ENCODE measurements at places on chromosomes 2 and 18.

- no peak for DNase-seq
These were observed 325.4 kb upstream of the FIGN start for GRCh38 chr2:164061129-164061746.

- peak; percentile 18 for DNase-seq
These were observed 46.9 kb downstream of the MBD5 start for GRCh38 chr2:148067801-148068200.

- no peak for DNase-seq
These were observed 135.6 kb downstream of the TFCP2L1 start for GRCh38 chr2:121149384-121149783.

- DNase-seq, result no peak
These were observed 76.2 kb upstream of the TWIST2 start for GRCh38 chr2:238771639-238772038.

- peak; percentile 85 for DNase-seq
These were observed 2.1 kb upstream of the CHCHD5 start for GRCh38 chr2:112582314-112582746.

DNA sequence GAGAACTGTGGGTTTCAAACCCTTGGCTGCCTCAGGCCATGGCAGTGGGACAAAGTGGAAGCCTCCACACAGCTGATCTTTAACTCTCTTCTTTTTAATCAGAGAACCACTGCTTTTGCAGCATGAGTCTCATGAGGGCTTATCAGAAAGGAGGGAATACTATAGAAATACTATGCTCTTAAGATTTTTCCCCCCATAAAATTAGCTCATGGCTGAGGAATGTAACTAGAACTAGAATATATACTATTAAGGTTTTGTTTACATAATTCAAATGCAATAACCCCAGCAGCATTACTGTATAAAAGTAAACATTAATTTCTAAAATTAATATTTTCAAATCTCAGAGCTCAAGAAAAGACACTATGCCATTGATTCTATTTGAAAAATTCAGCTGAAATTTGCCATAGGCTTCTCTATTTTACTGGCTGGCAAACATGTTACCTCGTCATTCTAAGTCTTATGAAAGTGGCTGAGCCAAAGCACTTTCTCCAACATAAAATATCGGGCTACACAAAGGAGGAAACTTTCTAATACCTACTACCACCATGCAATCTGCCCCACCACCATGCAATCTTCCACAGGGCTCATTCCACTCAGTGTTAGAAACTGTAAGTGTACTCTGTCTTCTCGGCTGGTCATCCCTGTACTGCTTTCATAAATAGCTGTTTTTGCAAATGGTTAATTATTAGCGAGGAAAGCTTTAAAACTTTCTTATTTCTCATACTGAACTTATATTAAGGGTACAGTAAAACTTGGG, 42.5 kb downstream of the WDR35 start:
- DNase-seq, result no peak

- DNase-seq, result no peak
These were observed 80.6 kb downstream of the UXS1 start for GRCh38 chr2:106113361-106113966.

DNA sequence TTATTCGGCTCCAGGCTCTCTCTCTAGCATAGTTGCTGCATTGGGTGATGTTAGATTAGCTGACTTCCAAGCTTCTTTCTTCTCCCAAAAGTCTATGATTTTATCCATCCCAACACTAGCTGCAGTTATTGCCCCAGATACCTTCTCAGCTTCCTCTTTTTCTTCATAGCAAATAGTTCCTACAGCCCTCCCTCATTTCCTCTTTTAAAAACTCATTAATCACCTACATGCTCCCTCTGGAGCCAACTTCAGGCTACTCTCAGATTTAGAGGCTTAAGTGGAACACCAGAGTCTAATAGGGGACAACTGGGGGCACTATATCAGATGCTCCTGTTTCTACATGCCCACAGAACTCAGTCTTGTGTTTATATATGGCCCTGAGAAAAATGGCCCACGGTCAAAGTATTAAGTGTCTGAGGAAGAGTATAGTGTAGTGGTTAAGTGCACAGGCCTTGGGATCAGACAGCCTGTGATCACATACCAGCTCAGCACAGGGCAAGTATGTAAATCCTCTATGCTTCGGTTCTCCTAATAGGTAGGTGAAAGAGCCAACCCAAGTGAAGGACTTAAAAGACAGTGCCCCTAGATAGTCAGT, 241.9 kb upstream of the SLC14A2 start:
- DNase-seq, result no peak

- no peak for DNase-seq
These were observed 82.7 kb upstream of the SMAD2 start for GRCh38 chr18:48013162-48013561.

DNA sequence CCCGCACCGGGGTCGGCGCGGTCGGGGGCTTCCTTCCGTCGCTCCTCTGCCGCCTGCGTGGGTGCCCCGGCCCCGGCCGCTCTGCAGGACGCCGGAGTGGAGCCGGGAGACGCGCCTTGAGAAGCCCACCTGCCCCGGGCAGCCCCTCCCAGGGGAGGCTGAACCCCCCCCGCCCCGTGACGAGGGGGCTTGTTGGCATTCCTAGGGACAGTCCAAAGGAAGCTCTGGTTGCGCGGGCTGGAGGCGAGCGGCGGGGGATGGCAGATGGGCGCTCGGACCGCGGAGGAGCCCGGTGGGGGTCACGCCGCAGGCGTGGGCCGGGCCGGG, 133.5 kb upstream of the MGAT5 start:
- no peak for DNase-seq

GRCh38 chr2:217711188-217711587, 291.6 kb downstream of the TNS1 start:
- DNase-seq, result no peak

- DNase-seq, result no peak
These were observed 14.4 kb upstream of the BZW1 start for GRCh38 chr2:200797242-200797770.

DNA sequence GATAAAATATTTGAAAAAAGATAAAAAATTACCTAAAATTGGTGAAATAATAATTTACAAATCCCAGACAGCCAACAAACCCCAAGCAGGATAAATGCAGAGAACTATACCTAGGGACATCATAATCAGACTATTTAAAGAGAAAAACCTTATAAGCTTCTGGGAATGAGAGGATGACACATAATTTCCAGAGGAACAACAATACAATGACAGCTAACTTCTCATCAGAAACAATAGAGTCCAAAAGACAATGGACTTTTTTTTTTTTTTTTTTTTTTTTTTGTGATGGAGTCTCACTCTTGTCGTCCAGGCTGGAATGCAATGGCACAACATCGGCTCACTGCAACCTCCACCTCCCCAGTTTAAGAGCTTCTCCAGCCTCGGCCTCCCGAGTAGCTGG, 65.2 kb downstream of the SOCS6 start:
- DNase-seq, result no peak

- DNase-seq, result no peak
These were observed 510.6 kb downstream of the SOX11 start for GRCh38 chr2:6202756-6203155.

- DNase-seq, result no peak
These were observed 60.7 kb downstream of the ARMC9 start for GRCh38 chr2:231259104-231259503.

DNA sequence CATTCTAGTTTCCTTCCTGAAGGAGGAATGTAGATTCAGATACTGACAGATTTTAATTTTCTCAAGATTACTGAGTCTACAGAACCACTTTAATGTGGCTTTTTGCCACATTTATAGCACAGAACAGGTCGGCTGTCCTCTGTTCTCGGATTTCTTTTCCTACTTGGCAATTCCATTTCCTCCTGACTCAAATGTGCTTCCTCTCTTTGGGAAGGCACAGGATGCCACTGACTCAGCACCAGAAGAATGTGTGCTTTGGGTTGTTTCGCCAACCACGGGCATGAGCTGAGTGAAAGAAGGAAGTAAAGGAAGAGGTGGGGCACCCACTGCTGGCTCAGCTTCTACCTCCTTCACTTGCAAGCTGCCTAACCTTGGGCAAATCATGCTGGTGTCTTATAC, 970.6 kb upstream of the ACVR2A start:
- no peak for DNase-seq

DNA sequence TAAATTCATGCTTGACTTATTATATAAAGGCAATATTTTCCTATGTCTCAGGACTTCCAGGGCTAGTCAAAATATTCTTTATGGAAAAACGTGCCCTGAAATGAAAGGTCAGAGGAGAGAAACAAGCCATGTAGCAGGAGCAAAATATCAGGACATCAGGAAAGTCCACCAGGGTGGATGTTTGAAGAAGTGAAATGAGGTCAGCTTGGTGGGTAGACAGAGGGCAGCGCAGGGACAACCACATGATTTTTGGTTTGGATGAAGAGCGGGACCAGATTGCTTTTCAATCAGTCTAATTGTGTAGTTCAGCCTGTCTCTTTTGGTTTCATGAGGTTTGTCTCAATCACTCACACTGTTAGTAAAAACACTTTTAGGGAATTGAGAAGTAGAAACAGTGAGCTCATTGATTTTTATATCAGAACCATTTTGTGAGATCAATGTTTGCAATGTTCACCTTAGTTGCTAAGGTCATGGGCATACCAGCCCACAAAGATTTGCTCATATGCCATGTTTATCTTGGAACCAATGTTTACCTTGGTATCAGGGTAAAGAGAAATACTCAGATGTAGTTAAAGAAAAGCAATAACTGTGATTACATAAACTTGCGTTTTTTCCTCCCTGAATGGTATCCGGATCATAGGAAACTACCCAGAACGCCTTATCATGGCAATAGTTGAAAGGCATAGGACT, 32.1 kb downstream of the GKN2 start:
- no peak for DNase-seq

- no peak for DNase-seq
These were observed 45.6 kb upstream of the SLC1A4 start for GRCh38 chr2:64943387-64944150.

GRCh38 chr2:236177967-236178889, 10.0 kb upstream of the GBX2 start:
- DNase-seq, result peak; percentile 50

- peak; percentile 45 for DNase-seq
These were observed 506 bp downstream of the BMPR2 start for GRCh38 chr2:202376460-202377206.

DNA sequence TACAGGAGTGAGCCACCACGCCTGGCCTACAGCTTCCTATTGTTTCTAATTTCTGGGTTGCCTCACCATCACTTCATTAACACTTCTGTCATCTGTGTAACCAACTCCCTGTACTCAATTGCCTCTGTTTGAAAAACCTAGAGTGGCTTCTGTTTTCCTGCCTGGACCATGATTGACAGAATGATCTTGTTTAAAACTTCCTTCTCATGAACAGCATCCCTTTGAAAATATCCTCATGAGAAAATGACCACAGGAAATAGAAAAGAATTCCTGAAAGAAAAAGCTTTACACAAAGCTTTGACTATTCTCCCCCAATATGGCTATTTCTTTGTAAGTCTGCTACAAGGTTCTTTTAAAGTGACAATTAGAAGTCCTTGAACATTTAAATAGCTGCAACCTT, 672.3 kb downstream of the ARHGAP15 start:
- no peak for DNase-seq

DNA sequence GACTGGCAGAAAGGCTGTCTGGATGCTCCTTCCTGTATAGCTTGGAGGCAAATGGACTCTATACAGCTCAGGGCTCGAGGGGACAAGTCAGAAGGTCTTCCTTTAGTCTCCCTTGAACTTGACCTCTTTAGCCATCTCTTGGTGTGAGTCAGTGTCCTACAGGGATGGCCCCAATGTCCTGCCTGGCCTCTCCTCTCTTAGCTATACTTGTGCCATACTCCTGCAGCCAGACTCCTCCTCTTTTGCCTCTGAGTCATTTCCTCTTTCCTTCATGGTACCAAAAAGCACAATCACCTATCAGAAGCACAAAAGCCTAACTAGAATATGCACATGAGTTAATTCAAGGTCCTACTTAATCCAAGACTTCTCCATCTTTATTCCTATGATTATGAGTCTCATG, 112.7 kb downstream of the XRCC5 start:
- no peak for DNase-seq

- no peak for DNase-seq
These were observed 13.5 kb upstream of the FEZ2 start for GRCh38 chr2:36611316-36611990.

DNA sequence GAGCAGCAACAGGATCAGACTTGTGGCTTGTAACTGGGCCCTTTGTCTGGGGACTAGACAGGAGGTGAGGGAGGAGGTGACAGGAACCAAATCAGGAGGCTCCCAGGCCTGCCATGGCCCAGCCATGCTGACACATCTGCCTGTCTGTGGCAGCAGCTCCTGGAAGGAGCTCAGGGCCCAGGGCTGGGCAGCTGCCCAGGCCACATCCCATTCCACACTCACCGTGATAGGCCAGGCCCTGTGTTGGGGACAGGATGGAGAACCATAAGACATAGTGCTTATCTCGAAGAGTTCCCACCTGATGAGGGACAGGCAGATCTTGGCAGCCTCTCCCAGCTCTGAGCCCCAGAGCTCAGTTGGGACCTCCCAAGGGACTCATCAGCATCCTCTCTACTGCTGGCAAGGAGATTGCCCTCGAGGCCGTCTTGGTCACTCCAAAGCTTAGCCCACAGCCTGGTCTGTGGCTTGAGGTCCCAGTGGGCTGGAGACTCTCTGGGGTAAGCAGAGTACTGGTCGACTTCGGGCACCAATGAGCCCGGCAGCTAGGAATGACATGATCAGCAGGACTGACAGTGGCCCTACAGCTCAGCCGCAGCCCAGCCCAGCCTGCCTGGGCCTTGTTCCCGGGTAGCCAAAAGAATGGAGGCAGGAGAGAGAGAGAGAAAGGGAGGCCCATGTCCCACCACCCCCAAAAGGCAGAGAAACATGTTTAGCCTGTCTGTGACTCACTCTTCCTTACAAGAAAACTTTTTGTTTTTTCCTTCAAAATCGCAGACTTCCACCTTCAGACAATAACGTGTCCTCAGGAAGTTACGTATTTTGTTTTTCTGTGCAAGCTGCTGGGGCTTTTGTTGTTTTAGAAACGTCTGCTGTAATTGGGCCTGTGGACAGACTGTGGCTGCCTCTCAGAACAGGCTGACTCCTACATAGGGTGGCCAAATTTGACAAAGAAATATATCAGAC, 82.1 kb downstream of the HS1BP3 start:
- no peak for DNase-seq

- DNase-seq, result no peak
These were observed 14.8 kb upstream of the BCL2L11 start for GRCh38 chr2:111105926-111106325.

DNA sequence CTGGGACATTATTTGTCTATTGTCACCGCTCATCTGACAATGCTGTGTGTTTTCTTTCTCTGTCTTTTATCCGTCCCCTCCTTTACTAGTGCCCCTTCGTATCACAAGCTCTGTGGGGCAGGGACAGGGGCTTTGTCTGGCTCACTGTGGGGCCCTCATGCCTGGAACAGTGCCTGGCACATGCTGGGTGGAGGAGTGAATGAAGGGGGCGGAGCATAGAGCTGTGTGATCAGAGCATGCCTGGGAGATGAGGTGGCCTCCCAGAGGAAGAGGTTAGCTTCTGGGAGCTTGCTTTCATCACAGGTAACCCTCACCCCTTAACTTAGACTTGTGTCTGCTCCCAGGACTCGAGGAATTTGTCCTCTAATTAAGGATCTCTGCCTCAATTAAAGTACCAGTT, 16.4 kb downstream of the MTCL1 start:
- no peak for DNase-seq

GRCh38 chr2:12110074-12110473, 363.6 kb downstream of the LPIN1 start:
- DNase-seq, result no peak

GRCh38 chr2:203562268-203562667, 27.2 kb upstream of the RAPH1 start:
- DNase-seq, result no peak

- no peak for DNase-seq
These were observed 384.6 kb downstream of the STK39 start for GRCh38 chr2:167862782-167863181.

- no peak for DNase-seq
These were observed 52.8 kb upstream of the CABYR start for GRCh38 chr18:24086082-24086481.

GRCh38 chr2:62147610-62148301, 48.2 kb upstream of the B3GNT2 start:
- no peak for DNase-seq

All from hematopoietic multipotent progenitor cell treated with erythropoietin and hydrocortisone succinate and interleukin-3 and kit ligand, for 17 days (in vitro differentiated cells).